OCI-M1 (cell line): ENCODE measurements at places on chromosomes 12 and 14.

DNA sequence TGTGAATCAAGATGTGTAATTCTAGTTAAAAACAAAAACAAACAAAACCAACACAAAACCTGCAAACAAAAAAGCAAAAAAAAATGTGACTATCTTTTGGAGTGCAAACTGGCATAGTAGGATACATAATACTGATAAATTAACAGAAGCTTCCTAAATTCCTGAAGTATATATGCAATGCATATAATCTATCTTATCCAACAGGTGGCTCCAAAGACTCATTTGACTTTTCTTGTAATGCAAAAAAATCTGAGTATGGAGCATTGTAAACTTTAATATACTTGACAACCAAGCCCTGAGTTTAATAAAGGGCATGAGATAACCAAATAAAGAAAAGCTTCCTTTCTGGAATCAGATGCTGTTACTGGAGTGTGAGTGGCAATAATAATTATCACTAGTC, 1003.6 kb downstream of the FSCB start:
- peak; percentile 35 for DNase-seq

GRCh38 chr12:102474438-102475064, 5.8 kb downstream of the IGF1 start:
- DNase-seq: peak; percentile 63

DNA sequence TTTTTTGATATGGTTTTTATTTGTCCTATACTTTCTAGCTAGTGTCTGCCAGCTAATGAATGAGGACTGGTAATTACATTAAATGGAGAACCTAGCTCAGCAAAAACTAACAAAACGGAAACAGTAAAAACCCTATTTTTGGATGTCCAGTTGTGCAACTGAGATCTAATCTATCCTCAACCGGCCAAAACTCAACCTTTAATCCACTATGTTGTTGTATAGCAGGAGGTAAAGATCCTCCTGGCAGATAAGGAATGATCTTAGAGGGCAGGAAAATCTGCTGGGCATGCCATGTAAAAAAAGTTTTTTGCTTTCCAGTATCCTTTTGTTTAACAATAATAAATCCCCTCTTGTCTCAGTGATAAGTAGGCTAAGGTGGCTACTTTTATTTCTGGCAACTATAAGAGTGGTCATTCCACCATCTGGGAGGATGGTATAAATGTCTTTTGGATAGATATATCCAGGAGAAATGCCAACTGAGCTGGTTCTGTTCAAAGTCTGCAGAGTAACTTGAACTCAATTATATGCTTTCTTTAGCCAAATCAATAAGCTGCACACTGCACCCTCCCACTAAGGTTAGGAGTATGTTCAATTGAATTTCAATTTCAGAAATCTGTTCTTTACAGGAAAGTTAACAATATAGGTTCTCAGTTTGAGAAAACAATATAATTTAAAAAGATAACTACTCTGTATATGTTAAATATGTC, 40.1 kb downstream of the WASHC3 start:
- peak; percentile 51 for DNase-seq

DNA sequence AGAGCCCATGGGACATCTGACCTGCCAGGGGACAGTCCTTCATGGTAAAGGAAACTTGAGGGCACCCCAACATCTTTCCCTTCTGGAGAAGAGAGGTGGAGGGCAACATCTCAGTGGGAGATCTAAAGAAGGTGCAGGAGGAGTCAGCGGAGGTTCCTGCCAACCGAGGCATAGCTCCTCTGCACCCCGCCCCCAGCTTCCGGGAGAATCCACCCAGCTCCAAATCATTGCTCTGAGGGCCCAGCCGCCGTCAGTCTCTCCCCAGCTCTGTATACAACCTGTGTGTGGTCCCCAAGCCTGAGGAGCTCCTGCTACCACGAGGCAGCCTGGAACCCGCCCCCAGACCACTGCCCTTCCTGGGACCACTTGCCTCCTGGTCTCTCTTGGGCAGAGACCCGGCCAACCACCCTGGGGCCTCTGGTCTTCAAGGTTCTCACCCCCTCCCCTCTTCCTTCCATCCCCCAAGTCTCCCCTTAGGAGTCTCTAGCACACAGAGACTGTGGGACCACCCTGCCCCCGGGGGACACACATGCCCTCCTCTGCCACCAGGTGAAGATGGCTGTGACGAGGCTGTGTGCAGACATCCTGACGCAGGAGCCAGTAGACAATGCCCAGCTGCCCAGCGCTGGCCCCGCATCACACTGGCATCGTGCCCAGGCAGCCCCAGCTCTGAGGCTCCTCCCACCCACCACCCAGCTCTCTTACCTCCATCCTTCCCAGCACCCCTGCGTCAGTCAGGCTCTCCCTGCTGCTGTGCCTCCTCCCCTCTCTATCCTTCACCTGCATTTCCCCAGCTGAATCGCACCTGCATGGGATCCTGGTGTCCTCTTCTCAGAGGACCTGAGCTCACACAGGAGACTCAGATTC, 13.0 kb upstream of the NUDT14 start:
- no peak for DNase-seq

GRCh38 chr14:74886001-74886400, 4.3 kb downstream of the DLST start:
- DNase-seq: no peak

DNA sequence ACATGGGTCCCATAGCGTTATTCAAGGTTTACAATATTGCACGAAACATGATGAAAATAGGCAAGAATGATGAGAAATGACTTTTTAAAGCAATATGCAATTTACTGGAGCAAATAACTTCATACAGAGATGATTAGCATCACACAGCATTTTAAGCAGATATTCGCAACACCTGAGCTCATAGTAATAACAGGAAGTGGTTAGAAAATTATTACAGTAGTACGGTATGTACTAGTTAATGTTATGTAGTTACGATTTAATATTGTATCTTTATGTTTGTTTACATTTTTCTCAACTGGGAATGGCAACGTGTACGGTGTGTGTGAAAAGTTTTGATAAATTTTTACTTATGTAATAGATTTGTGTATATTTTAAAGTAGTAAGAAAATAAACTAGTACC, 102.6 kb downstream of the OSBPL8 start:
- DNase-seq: no peak

- DNase-seq: no peak
Measured at GRCh38 chr12:2221030-2221621, 168.3 kb downstream of the CACNA1C start.

- DNase-seq: no peak
Measured at GRCh38 chr14:90483571-90483974, 86.7 kb downstream of the CALM1 start.

DNA sequence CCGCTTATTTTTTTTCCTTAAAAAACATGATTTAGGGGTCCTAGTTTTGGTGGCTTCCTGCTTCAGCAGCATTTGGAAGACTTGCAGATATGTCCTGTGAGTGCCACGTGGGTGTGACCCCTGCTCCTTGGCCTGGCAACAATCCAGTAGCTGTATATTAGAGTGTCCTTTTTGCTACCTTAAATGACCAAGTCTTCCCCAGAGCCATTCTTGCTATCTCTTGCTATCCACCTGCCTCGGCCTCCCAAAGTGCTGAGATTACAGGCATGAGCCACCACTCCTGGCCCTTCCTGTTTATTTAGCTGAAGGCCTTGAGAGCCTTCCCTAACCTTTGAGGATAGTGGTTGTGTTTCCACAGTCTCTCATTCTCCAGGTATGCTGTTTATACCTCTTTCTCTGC, 17.0 kb downstream of the TPCN1 start:
- DNase-seq: peak; percentile 44

DNA sequence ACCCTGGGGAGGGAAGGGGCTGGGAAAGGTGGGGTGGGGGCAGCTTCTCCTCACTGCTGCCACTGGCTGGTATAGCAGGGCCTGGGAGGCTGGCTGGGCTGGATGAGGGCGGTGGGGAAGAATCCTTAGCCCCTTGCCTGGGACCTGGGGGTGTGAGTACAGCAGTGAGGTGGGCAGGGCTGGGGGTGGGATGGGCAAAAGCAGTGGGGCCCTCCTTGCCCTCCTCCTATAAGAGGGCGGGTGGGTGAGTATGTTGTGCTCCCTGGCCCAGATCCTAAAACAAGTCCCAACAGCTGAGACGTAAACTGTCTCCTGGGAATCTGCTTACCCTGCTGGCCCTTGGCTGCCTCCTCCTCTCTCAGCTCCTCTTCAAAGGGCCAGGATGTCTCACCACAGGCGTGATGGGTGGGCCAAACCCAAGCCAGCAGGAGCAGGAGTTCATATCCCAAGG, 2.2 kb downstream of the NCKAP5L start:
- no peak for DNase-seq

DNA sequence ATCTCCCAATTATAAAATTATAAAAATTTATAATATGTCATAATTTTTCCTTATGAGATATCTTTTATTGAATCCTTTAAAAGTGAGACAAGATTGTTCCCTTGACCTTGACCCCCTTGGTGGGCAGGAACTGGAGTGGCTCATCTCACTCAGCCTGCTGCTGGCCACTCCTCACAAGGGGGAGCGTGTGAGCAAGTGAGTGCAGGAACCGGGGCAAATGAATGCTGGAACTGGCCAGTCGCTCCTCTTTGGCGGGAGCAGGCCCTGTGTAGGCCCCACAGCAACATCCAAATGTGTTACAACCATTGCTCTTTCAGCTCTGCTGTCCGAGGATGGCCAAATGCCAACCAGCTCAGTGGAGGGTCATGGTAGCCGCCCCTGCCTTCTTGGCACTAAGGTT, 178.8 kb downstream of the ETNK1 start:
- no peak for DNase-seq

DNA sequence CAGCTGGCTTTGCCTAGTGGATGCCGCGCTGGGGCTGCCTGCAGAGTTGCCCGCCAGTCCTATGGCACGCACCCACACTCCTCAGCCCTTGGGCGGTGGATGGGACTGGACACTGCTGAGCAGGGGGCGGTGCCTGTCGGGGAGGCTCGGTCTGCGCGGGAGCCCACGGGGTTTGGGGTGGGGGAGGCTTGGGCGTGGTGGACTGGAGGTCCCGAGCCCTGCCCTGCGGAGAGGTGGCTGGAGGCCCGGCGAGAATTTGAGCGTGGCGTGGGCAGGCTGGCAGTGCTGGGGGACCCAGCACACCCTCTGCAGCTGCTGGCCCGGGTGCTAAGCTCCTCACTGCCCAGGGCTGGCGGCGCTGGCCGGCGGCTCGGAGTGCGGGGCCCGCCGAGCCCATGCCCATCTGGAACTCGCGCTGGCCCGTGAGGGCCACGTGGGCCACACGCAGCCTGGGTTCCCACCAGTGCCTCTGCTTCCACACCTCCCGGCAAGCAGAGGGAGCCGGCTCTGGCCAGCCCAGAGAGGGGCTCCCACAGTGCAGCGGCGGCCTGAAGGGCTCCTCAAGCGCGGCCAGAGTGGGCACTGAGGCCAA, 68.1 kb downstream of the ETNK1 start:
- DNase-seq: no peak

GRCh38 chr14:29165431-29165830, 398.8 kb downstream of the FOXG1 start:
- no peak for DNase-seq
